Left ventricle myocardium superior (tissue), 1 donor: ENCODE measurements at places on chromosomes 13 and 19.

DNA sequence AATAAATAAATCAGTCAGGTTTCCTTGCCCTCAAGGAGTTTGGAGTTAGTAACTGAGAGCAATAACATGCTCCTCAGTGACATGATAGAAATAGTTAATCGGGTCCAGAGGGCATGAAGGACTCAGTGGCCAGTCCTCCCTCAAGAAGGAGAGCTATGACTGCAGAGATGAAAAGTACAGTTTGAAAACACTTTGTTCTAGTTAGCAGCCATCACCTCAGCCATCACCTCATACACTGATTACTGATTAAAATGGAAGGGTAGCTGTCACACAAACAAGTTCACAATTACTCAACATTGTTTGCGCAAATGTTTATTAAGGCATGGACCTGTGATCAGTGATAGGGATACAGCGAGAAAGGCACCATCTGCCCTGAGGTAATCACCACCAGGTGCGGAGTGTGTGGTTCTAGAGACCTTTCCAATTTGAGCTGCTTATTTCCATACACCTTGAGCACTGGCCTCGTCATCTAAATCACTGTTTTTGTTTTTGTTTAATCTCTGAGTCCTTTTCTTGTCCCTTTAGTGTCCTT is 85.3 kb upstream of the RAP2A start:
- DNase-seq = no peak

- DNase-seq = no peak
These were observed 9.2 kb upstream of the NCCRP1 start for GRCh38 chr19:39187552-39187943.

DNA sequence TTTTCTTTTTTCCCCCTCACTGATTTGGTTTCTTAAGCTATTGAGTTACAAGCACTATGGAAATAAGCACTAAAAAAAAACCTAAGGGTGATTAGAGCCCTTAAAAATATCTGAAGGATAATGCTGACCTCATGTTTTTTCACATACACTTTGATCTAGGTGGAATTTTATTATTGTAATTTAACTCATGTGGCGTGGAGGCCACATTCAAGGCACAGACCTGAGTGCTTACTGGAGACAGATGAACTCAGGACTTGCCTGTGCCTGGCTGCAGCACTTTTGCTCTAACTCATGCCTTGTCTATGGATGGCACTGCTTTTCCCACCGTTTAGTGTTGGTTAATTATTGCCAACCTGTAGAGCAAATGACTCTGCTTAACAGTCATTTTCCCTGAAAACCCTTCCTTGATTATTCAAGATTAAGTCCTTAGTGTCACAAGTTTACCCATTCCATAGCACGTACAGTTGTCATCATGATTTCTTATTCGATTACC is 541.4 kb downstream of the GPC6 start:
- no peak for DNase-seq

- no peak for DNase-seq
These were observed 208.5 kb downstream of the FGF9 start for GRCh38 chr13:21879263-21879914.

DNA sequence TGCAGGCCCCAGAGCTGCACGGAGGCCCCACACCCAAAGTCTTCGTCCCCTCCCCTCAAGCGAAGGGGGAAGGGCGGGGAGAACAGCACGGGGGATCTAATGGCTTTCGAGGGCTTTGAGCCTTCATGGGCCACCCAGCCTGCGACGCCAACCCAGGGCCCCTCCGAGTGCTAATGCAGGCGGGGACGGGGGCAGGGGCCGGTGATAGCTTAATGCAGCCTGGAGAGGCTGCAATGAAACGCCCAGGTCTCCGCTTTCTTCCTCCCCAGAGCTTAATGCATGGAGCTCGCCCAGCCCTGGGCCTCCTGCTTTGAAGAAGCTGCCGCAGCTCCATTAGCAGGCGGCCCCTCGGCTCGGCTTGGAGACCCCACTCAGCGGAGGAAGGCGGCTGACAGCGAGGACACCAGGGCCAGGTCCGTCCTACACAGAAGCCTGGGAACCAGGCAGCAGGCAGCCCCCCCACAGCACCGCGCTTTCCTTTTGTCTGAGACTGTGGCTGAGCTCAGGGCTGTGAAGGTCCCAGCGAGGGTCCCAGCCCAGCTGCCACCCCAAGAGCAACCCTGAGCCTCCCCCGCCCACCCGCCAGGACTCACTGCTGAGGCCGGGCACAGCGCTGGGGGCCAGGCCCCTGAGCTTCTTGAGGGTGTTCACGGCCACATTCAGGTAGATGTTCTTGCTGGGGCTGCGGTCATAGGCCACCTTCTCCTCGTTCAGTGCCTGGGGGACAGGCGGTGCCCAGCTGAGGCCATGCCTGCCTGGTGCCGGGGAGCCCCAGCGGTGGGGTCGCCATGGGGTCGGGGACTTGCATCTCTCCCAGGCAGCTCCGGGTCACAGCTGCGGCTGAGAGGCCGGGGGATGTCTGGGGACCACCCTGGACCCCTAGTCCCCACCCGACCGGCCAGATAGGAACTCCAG is 7.5 kb upstream of the ATP8B3 start:
- peak; percentile 25 for DNase-seq

GRCh38 chr13:40389081-40389641 is 277.3 kb downstream of the FOXO1 start:
- DNase-seq = no peak

- peak; percentile 69 for DNase-seq
These were observed 4.7 kb downstream of the PRKACA start for GRCh38 chr19:14112809-14113385.

DNA sequence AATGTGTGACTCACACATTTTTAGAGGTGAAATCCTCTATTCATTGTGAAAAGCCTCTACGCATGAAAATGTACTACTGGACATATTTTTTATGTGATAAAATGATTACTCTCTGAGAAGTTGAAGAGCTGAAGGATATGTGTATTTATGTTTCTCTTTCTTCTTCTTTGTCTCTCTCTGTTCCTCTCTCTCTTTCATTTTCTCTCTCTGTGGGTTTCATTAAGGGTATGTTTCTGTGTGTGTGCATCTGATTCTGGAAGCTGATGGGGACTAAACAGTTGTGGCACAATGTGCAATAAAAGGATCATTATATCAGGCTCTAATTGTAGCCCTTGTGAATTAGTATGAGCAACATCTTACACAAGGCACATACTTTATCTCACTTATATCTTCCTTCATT is 867.7 kb downstream of the PCDH9 start:
- DNase-seq = no peak

GRCh38 chr19:748274-748598 is 2.7 kb upstream of the MISP start:
- no peak for DNase-seq

- DNase-seq = no peak
These were observed 25.0 kb downstream of the LRCH1 start for GRCh38 chr13:46577696-46578589.

DNA sequence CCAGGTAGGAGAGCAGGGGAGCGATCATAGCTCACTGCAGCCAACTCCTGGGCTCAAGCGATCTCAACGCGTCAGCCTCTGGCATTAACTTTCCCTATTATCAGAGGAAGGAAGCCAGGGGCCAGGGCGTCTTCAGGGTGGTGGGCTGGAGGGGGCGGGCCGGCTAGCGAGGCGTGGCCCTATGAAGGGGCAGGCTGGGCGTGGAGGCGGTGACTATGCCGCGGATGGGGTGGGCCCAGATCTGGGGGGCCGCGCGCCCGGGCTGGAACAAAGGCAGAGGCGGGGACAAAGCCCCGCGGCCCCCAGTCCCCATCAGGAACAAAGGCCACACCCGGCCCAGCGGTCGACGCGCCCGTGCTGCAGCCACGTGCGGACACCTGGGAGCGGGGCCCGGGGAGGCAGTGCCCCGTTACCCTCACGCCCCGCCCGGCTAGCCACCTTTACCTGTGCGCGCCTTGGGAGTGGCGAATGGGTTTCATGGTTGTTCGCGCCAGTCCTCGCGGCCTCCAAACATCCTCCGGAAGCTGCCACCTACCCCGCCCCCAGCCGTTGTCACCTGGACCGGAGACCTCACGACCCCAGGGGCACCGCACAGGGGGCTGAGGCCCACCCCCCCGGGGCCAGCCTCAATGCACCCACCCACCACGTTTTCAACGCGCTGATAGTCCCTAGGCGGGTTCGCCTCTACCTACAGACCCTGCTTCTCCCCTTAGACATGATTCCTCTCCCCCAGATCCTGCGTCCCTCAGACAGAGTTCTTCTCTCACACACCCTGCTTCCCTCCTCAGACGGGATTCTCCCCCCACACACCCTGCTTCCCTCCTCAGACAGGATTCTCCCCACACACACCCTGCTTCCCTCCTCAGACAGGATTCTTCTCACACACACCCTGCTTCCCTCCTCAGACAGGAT is 5.4 kb upstream of the TRIM28 start:
- no peak for DNase-seq

DNA sequence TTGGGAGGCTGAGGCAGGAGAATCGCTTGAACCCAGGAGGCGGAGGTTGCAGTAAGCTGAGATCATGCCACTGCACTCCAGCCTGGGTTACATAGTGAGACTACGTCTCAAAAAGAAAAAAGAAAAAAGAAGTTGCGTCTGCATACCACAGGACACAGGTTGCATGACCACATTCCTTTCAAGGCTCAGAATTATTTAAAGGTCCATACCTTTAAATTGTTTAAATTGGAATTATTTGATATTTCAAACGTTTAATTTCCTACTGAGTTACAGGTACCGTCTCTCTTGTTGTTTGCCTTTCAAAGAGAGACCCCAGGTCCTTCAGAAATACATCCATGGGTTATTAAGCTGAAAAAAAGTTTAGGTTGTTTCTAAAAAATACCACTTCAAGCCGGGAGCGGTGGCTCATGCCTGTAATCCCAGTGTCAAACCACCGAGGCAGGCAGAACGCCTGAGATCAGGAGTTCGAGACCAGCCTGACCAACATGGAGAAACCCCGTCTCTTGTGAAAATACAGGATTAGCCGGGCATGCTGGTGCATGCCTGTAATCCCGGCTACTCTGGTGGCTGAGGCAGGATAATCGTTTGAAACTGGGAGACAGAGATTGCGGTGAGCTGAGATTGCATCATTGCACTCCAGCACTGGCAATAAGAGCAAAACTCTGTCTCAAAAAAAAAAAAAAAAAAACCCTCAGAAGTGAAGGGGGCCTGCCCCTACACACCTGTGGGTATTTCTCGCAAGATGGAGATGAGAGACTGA is 18.6 kb downstream of the ZNF816 start:
- DNase-seq = no peak

DNA sequence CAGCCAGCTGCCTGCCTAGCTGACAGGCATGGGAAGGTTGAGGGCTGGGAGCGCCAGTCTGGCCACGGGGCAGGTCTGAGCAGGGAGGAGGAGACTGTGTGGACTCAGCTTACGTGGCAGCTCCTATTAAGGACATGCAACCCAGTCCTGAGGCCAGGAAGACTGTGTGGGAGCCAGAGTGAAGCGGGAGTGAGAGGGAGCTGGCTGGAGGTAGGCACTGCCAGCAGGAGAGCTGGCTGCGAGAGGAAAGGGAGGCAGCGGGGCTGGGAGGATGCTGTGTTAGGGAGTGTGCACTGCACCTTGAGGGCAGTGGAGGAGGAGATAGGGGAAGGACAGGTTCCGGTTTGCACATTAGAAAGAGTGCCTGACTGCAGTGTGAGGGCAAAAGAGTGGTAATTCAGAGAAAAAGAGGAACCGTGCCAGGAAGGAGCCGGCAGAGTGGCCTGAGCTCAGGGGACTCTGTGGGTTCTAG is 99.2 kb downstream of the SLC7A1 start:
- peak; percentile 79 for DNase-seq

DNA sequence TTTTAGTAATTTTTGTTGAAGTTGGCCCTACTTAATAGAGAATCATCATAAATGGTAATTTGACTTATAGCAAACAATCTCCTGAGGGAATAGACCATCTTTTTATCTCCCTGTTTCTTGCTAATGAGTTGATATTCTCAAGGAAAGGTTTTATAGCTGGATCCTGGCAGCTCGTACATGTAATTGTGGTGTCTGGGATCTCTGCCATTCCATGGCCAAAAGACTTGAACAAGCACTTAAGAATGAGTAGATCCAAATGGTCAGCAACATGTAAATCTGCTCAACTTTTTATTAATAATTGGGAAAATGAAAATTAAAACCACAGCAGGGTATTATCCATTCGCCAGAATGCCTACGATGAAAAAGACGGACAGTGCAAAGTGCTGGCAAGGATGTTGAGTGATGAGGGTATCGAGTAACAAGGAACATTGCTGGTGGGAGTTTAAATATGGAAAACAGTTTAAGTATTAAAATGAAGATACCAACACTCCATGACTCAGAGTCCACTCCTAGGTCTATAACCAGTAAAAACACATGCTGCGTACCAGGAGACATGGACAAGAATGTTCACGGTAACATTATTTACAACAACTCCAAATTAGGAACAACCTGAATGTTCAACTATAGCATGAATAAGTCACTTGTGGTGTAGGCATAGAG is 5.1 kb upstream of the GPR18 start:
- DNase-seq = no peak

GRCh38 chr13:59547950-59548349 is 615.8 kb downstream of the DIAPH3 start:
- no peak for DNase-seq

DNA sequence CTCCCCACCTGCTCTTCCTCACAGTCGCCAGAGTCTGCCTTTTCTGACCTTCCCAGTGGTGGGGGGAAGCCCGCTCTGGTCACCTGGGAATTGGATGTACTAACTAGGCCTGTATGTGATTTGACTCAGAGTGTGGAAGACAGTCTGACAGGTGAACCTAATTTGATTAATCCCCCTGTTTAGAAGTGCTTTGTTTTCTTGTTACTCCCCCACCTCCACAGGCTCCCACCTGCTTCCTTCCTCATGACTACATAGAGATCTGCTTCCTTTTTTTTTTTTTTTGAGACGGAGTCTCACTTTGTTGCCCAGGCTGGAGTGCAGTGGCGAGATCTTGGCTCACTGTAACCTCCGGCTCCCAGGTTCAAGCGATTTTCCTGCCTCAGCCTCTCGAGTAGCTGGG is 44.0 kb downstream of the COG3 start:
- no peak for DNase-seq

GRCh38 chr13:64704121-64704649 is 2526.0 kb downstream of the PCDH9 start:
- DNase-seq = no peak

- DNase-seq = no peak
These were observed 98.4 kb downstream of the STK24 start for GRCh38 chr13:98478189-98479129.

- peak; percentile 66 for DNase-seq
These were observed 4.3 kb upstream of the DUXA start for GRCh38 chr19:57171551-57172081.

DNA sequence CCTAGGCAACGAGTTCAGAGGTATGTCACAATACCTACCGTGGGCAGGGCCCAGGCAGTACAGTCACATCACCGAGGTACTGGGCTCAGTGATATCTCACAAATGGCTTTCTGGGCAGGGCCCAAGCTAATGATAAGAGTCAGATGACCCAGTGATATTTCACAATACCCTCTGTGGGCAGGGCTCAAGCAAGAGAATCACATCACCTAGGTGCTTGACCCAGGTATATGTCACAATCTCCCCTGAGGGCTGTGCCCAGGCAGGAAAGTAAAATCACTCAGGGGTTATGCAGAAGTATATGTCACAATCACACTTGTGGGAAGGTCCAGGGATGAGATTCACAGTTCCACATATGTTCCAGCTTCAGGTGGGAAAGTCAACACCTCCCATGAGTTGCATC is 45.3 kb downstream of the ZNF729 start:
- DNase-seq = no peak

- DNase-seq = no peak
These were observed at the start of gene C5AR2 for GRCh38 chr19:47331931-47332547. TSS of gene C5AR2 (plus strand) at chr19:47332175. CDS start at chr19:47340800, 8,625 bp downstream.

GRCh38 chr19:6772028-6772865 is at the start of gene VAV1:
TSS of gene VAV1 (plus strand) at chr19:6772708. CDS start at chr19:6772808, 100 bp downstream.
- DNase-seq = peak; percentile 70

GRCh38 chr13:67554746-67555452 is 324.8 kb upstream of the PCDH9 start:
- no peak for DNase-seq
